ENCODE measurements at places on chromosomes 5 and 9.

- no peak for DNase-seq
These were observed 89.9 kb downstream of the SH3TC2 start for GRCh38 chr5:148972974-148973374.

- no peak for DNase-seq
These were observed 1.2 kb upstream of the TBCA start for GRCh38 chr5:77777281-77777892.

DNA sequence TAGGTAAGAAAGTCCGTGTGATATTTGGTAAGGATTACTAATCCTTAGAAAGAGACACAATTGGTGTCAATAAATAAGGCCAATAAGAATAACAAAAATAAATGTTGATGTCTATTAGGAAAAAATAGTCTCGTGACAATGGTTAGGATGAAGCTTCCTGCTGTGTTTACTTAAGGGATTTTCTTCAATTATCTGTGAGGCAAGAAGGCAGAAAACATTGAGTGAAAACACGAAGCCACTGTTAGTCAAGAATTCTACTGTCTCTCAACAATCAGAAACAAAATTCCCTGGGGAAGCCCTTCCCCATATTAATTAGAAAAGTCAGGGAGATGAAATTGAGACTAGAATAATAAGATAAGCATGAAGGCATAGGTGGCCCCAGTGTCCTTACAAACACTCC is 149.0 kb downstream of the SYK start:
- DNase-seq = no peak

GRCh38 chr5:163759000-163759704 is 253.7 kb downstream of the MAT2B start:
- DNase-seq = no peak

DNA sequence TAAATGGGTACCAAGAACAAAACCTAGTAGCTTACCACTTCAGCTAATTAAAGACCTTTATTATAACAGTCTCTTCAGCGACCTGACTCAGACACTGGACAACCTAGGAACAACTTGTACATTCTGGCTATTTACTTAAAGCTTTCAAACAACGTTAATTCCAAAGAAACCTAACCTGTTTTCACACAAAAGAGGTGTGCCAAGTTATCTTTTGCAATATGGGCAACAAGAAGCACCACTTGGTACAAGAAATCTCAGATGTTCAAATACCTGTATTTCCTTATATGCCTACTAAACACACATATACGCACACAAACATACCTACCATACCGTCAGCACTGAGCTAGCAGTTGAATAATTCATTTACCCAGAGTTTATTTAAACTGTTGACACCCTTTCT is 23.0 kb downstream of the RNF145 start:
- DNase-seq = no peak

GRCh38 chr9:89886281-89886700 is 281.5 kb downstream of the GADD45G start:
- DNase-seq = no peak

GRCh38 chr5:60929024-60929423 is 15.8 kb downstream of the ERCC8 start:
- no peak for DNase-seq

GRCh38 chr9:108012886-108013665 is 523.5 kb upstream of the KLF4 start:
- DNase-seq = no peak

GRCh38 chr9:114210136-114210535 is 54.8 kb downstream of the COL27A1 start:
- DNase-seq = no peak

DNA sequence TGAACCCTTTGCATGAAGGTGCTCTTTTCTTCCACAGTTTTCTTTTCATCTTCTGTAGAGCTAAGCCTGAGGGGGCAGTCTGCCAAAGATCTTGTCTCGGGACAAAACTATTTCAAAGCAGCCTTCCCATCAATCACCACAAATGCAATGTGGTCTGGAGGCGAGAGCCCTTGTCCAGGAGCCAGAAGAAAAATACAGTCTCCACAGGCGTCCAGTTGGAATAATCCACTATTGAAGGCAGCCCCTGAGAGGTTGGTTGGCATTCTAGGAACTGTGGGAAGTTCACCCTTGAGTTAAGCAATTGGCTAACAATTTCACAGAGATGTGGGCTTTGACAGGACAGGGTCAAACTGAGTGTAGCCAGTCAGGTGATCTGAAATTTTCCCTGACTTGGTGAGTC is 72.0 kb downstream of the SEMA6A start:
- no peak for DNase-seq

GRCh38 chr5:129125819-129126218 is 31.3 kb downstream of the ISOC1 start:
- no peak for DNase-seq

- no peak for DNase-seq
These were observed 29.6 kb downstream of the IRF1 start for GRCh38 chr5:132460846-132461568.

DNA sequence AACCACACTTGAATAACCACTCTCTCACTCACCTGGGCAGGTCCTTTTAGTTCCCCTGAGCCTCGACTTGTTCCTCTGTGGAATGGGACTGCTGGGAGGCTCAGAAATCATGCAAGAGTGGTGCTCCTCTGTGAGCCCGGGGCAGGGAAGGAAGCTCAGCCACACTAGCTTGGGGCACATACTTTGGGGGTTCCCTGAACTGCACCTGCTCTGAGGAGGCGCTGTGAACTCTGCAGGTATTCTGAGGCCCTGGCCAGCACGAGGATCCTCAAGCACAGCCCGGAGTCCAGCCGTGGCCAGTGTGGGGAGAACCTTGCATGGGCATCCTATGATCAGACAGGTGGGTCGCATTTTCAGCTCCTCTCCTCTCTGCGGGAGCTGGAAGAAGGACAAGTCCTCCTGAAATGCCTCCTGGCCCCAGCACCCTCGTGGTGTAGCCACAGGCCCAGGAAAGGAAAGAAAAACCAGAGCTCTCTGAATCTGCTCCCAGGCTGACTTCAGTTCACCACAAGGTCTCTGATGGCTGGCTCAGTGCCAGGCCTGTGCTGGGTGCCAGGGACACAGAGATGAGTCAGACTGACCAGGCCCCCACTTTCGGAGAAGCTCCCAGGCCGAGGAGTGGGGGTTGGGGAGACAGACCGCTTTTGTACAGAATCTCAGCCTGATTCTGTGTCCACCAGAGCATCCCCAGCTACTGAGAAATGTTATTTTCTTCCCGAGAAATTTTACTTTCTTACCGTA is 11.9 kb downstream of the GLIPR2 start:
- DNase-seq = peak; percentile 53

DNA sequence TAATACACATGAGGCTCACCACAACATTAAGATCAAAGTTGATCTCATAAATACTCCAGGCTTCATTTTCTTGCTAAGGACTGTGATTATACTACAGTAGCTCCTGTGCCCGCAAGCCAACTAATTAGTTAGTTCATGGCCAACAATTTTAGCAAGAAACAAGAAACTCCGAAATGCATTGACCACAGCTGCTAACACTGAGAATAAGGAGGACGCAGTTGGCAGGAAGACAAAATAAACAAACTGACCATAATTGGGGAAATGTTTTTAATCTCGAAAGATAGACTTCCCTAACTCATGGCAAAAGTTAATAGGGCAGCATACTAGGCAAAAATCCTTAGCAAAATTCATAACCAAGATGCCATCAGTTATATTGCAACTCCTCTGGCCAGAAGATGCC is 115.5 kb upstream of the SPEF2 start:
- DNase-seq = no peak

DNA sequence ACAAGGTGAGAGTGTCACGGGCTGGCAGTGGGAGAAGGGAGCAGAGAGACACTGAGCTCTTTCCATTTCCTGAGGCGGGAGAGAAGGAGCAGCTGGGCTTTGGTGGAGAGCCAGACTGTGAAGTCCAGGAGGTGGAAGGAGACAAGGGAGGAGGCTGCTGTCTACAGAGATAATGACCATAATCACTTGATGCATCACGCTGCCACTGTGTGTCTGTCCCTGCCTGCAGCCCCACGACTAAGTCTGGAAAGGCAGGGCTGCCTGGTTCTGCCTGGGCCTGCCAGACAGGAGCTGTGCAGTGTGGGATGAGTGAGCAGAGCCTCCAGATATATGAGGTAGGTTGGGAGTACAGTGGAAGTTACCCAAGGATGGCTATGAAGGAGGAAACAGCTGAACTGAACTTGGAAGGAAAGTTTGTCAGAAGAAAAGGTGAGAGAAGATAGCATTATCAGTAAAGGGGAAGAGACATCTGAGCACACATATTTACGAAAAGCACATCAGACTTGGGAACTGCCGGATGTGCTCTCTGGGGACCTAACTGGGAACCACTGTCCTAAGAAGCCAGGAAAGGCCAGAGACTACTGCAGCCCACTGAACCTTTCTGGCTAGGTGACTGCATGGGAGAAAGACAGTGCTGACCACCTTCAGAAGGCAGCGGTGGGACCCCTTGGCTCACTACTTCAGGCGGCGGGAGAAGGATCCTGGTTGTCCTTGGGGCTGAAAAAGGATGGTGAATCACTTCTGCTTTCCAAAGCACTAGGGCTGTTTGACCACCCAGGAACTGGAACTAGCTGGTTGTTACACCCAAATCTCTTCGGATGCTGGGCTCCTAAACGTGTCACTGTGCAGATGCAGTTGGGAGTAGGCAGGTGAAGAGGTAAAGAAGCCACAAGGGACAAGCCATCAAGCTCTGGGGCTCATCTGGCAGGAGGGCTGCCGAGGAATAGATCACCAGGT is 12.8 kb upstream of the DDX41 start:
- DNase-seq = no peak

DNA sequence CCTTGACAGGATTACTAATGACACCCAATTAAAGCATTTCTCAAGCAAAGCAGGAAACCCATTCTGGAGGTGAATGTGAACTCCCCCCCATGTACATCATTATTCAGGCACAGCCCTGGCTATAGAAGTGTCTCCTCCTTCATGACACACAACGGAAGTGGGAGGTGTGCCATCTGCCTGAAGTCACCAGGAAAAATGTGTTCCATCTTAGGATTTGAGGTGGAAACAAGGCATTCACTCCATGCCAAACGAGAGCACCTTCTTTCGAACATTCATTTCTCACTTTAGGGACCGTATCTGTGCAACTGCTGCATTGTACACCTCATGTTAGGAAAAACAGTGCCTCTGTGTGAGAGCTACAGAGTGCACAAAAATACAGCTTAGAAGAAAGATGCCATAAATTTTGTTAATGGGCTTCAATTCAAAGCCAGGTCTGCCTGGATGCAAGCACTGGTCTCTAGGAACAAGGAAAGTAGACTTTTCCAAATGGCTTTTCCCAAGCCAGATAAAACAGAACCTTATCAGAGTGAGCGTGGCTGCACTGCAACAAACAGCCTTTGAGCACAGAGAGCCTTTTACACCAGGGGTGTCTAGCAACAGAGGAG is 19.4 kb downstream of the GOLM1 start:
- no peak for DNase-seq

DNA sequence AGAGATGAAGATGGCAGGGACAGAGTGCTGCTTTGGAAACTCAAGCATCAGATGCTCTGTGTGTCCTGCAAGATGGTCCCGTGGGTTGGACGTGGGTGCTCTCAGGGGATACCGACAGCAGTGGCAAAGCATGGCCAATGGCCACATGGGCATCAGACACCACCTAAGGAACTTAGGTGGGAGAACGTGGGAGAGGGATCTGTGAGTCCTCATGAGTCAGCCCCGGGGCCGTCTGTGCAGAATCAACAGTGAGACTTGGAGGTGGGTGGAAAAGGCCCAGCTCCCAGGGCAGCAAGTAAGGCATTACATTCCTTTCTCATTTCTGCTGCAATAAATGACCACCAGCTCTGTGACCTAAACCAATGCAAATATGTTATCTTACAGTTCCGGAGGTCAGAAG is 77.0 kb downstream of the RAD23B start:
- DNase-seq = no peak

DNA sequence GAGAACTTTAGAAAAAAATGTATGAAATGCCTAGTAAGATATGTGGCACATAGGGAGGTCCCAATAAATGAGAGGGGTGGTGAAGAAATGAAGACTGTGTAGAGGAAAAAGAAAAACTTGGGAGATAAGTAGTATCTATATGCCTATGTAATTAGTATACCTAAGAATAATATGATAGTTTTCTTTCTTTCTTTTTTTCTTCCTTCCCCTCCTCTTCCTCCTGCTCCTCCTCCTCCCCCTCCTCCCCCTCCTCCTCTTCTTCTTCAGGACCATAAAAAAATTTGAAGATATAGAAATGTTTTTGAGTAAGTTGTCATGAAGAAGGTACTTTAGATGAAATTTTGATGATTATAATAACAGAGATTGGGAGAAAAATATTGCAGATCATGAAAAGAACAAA is 857.4 kb downstream of the MAT2B start:
- no peak for DNase-seq

- DNase-seq = no peak
These were observed 291.5 kb downstream of the MED10 start for GRCh38 chr5:6086871-6087270.

- DNase-seq = no peak
These were observed 478.5 kb upstream of the KIF2A start for GRCh38 chr5:61827445-61827975.

GRCh38 chr9:90821697-90822096 is 20.1 kb downstream of the SYK start:
- DNase-seq = no peak

- DNase-seq = no peak
These were observed 57.7 kb downstream of the FGF10 start for GRCh38 chr5:44331471-44332050.

DNA sequence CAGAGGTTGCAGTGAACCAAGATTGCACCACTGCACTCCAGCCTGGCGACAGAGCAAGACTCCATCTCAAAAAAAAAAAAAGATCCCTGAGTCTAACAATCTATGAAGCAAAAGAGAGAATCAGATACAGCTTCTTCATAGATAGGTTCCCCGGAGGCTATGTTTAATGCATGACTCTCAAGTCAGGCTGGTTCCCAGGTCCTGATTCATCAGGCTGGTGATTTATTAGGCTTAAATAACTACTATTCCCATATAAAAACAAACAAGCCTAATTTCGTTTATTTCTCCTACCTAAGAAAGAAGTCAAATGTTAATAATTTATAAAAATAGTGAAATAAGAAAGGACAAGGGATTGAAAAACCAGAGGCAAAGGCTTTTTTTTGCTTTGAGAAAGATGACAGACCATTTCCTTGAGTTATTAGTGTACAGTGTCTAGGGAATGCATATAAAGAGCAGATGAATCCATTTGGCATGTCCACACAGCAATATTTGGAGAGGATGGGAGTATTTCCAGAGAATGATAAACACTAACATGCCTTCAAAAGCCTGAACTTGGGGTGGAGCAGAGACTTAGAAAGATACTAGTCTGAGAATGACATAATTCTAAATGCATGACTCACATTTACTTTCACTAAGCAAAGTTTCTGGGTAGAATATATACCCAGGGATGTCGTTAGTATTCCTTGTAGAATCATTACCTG is 115.3 kb downstream of the NREP start:
- DNase-seq = no peak

GRCh38 chr9:133905493-133905892 is 86.6 kb downstream of the VAV2 start:
- DNase-seq = no peak

All from GM19239 (cell line).